ENCODE measurements at places on chromosomes 11 and 22.

- no peak for DNase-seq
Observed at GRCh38 chr11:6397636-6398035, 7.4 kb downstream of the SMPD1 start.

DNA sequence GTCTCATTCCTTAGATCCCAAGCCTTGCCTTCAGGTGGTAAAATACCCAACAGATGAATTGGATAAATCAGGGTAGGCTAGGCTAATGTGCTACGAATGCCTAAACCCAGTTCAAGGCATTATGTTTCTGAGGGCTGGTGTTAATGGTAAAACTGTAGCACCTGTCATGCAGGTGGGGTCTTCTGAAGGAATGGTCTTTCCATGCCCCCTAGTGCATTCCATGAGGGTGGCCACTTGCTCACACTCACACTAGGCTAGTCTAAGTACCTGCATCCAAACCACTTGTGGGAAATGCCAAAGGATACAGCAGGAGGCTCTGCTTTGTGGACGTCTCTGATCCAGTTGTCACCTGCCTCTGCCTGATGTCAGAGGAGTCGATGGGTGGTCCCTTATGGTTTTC, 24.2 kb upstream of the UCP3 start:
- DNase-seq: no peak

DNA sequence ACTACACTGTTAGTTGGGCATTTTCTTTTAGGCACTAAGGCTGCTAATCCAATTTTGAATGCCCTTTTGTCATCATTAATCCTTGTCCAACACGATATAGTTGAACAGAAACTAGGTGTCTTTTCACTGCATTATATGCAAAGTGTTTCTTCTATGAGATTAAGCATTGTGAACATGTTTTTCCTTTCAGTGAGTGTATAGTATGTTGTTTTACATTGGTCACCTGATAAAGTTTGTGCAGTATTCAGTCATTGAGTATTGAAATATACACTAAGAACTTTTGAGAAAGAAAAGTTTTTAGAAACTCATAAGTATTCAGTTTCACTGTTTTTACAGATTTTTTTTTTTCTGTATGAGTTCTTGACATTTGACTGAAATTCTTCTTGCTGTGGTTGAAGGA, 59.0 kb downstream of the ZC3H12C start:
- no peak for DNase-seq

- no peak for DNase-seq
Observed at GRCh38 chr11:120352405-120352804, 16.2 kb downstream of the ARHGEF12 start.

- DNase-seq: no peak
Observed at GRCh38 chr11:69731110-69731509, 27.3 kb upstream of the FGF19 start.

- DNase-seq: peak; percentile 72
Observed at GRCh38 chr11:3642071-3642951, 519 bp upstream of the ART5 start.

- no peak for DNase-seq
Observed at GRCh38 chr11:86980086-86980796, 25.0 kb upstream of the FZD4 start.

GRCh38 chr11:99383648-99384245, 363.0 kb downstream of the CNTN5 start:
- DNase-seq: no peak

- no peak for DNase-seq
Observed at GRCh38 chr11:64829536-64830251, 14.8 kb downstream of the CDC42BPG start.

DNA sequence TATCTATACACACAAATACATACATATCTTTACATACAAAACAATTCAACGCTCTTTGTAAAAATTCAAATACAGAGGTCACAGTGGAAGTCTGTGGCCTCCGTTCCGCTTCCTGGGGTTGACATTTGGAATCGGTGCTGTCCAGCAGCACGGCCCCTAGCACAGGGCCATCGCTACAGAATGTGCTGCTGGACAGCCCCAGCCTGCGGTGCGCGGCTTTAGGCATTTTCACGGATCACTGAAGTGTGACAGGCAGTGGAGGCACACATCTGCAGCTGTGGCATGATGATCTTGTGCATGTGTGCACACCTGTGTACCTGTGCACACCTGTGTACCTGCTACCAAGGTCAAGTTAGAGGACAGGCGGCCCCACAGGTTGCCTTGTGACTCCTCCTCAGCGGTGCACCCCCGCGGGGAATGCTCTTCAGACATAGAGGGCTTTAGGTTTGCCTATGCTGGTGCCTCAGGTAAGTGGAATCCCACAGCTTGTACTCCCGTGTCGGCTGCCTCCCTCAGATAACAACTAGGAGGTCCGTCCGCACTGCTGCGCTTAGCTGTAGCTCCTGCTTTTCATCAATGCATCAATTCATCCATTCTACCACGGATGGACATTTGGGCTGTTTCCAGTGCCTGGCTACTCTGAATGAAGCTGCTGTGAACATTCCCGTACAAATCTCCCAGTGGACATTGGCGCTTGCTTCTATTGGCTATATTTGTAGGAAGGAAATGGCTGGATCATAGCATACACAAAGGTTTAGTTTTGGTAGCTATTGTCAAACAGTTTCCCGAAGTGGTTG, 29.9 kb downstream of the GAL start:
- no peak for DNase-seq

GRCh38 chr11:62306227-62306626, 7.4 kb upstream of the SCGB1D4 start:
- DNase-seq: no peak

- no peak for DNase-seq
Observed at GRCh38 chr11:69521457-69521856, 40.0 kb downstream of the LINC01488 start.

GRCh38 chr22:48182846-48183805, 1420.7 kb downstream of the TBC1D22A start:
- DNase-seq: no peak

DNA sequence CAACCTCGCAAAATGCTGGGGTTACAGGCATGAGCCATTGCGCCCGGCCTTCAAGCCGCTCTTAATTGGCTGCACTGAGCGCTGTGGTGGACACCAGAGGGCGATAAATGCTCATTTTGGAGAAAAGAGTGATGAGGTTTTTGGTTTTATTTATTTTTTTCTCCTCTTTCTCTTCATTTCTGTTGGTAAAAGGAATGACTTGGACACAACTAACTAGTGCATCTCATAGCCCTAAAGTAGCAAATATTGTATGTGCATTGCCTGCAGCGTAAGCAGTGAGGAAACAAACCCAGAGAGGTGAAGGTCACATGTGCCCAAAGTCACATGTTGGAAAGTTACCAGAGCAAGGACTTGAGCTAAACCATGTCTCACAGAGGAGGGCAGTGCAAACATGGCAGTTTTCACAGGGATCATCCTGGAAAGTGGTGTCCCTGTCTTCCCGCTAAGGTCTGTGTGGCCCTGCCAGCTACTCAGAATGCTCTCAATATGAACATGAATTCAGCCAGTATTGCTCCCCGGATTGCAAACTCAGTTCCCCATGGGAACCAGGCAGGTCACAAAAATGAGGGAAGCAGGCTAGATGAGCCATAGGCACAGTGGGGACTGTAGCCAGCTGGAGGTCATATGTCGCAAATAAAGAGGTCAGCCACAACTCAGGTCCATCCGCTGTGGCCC, 8.6 kb upstream of the CD82 start:
- DNase-seq: peak; percentile 54

GRCh38 chr11:86509588-86509974, 134.9 kb downstream of the CCDC81 start:
- DNase-seq: no peak

Measured in BE2C (cell line).